ENCODE measurements at places on chromosomes 12 and 14.

- DNase-seq: no peak
These were observed 35.9 kb upstream of the FOS start for GRCh38 chr14:75242546-75243273.

GRCh38 chr14:100765296-100765695 lies 38.6 kb downstream of the DLK1 start:
- DNase-seq: no peak

DNA sequence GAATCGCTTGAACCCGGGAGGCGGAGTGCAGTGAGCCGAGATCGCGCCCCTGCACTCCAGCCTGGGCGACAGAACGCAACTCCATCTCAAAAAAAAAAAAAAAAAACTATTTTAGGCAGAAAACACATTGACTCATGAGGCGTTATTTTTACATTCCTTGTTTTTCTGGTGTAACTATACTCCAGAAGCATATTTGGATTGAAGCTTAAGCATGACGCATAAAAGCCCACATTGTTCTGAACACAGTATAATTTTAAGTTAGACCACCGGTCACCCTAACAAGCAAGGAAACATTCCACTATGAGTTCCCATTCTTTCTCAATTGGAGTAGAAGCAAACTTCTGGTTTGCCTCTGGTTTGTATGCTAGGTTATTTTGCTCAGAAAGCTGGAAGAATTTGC lies 173.0 kb downstream of the MYRFL start:
- DNase-seq: no peak

GRCh38 chr12:92075425-92075914 lies 70.2 kb downstream of the BTG1 start:
- no peak for DNase-seq

DNA sequence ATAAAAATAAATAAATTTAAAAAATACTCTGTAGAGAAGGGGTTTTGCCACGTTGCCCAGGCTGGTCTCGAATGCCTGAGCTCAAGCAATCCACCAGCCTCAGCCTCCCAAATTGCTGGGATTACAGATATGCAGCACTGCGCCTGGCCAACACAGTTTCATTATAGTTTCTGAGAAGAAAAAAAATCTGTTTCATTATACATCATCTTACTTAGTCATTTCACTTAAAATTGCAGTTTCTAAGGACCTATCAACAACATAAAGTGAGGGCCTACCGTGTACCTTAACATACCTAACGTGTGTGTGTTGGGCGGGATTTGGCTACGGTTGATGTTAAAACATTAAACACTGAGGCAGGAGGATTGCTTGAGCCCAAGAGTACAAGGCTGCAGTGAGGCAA lies 28.3 kb downstream of the P2RX2 start:
- no peak for DNase-seq

- no peak for DNase-seq
These were observed 16.8 kb downstream of the ISCA2 start for GRCh38 chr14:74510223-74510931.

Data from stimulated activated CD4-positive, alpha-beta T cell treated with anti-CD3 and anti-CD28 coated beads, TNF-alpha, amount 100 ng/mL, for 48 hours (primary cell).